Effector CD4-positive, alpha-beta T cell (primary cell): ENCODE measurements at places on chromosomes 6 and 20.

- DNase-seq, result no peak
These were observed 40.2 kb upstream of the ZNFX1 start for GRCh38 chr20:49318091-49318429.

DNA sequence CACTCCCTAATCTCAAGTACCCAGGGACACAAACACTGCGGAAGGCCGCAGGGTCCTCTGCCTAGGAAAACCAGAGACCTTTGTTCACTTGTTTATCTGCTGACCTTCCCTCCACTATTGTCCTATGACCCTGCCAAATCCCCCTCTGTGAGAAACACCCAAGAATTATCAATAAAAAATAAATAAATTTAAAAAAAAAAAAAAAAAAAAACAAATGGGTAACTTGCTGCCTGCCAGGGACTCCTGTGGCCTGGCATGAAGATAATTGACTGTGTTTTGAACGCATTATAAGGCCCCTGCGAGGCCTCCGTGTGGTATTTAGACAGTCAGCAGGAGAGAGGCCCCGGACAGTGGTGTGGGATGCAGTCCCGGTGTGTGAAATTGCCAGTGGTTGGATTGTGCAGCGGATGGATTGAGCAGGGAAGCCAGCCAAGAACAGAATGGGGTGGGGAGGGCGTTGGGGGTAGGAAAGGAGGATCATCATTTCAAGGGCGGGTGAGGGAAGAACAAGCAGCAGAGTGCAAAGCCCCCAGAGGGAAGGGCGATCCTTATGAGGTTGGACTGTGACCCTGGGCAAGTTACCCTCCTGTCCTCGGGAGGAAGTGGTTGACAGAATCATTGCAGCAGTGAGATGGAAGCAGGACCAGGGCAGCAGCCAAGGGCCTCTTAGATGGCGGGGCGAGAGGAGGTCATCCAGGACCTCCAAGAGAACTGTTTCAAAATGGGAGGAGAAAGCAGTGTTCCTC lies 43.3 kb downstream of the PPARD start:
- DNase-seq, result no peak

DNA sequence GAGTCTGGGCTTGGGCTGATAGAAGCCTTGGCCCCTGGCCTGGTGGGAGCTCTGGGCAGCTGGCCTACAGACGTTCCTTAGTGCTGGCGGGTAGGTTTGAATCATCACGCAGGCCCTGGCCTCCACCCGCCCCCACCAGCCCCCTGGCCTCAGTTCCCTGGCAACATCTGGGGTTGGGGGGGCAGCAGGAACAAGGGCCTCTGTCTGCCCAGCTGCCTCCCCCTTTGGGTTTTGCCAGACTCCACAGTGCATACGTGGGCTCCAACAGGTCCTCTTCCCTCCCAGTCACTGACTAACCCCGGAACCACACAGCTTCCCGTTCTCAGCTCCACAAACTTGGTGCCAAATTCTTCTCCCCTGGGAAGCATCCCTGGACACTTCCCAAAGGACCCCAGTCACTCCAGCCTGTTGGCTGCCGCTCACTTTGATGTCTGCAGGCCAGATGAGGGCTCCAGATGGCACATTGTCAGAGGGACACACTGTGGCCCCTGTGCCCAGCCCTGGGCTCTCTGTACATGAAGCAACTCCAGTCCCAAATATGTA lies 957 bp upstream of the VEGFA start:
- DNase-seq, result no peak

DNA sequence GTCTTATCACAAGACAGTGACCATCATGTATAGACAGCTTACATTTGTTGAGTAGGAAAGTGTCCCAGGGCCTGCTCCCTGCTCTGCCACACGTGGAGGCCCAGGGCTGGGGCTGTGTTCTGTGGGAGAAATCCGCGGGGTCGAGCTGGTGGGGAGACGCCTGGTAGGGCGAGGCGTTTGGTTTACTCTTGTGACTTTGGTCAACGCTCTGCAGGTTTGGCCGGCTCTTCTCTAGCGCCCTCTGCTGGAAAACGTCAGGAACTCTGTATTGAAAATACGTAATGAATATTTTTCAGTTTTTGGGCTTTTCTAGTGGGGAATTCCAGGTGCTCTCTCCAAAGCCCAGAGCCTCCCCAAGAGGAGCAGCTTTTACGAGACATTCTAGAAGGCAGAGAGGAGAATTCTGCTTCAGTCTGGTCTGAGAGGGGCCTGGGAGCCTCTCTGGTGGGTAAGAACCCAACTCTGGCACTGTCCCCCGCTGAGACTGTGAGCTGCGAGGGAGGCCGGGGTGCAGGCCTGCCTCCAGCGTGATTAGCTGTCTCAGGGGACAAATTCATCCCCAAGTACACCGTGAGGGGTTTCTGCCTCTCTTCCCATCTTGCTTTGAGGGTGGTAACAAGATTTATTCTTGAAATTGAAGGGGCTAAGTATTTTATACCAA lies 112.6 kb upstream of the RALGAPA2 start:
- DNase-seq, result peak; percentile 33
